ENCODE measurements at places on chromosomes 6 and 20.

DNA sequence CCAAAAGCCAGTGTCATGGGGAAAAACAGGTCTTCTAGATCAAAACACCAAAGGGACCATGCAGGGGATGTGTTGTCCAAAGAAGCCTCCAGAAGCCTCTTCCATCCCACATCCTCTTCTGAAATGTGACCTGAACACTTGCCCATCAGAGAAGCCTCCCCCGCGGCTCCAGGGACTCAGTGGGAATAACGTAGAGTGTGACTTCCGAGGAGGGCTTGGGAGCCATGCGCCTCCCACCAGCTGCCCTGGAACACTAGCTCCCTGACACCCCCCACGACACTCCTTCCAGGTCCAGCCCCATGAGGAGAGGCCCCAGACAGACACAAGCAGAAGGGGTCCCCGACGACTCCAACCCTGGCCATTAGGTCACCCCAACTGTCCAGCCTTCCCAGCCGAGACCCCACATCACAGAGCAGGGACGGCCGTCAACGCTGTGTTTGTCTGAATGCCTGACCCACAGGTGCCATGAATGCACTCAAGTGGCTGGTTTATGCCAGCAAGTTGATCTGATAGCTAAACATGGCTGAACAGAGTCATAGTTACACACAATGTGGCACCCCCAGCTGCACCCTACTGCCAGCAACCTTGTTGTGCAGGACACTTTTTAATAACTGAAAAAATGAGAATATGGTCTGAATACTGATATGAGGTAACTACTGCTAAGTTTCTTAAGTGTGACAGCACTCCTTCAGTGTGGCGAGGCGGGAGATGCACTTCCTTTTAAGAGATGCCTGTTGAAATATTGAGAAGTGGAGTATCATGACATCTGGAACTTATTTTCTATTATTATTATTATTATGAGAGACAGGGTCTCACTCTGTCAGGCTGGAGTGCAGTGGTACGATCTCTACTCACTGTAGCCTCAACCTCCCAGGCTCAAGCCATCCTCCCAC, 58.0 kb downstream of the GINS1 start:
- DNase-seq, result no peak

- DNase-seq, result no peak
These were observed 87.8 kb upstream of the TIAM2 start for GRCh38 chr6:154907291-154907690.

GRCh38 chr20:49187330-49187850, 744 bp downstream of the STAU1 start:
- DNase-seq, result peak; percentile 59

DNA sequence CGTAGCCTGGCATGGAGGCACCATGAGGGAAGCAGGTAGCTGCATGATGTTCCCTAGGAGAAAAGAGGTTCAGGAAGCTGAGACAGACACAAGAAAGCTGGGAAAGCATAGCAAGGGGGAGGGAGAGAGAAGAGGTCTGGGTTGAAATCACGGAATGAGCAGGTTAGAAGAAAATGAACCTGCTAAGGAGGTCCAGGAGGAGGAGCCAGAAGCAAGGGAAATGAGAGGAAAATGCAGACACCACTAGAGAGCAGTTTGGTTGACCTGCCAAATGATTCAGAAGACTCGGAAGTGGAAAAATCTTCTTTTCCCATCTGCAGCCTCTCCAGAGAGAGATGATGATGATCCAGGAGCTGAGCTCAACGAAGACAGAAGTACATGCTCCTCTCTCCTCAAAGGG, 70.9 kb downstream of the VIP start:
- no peak for DNase-seq

DNA sequence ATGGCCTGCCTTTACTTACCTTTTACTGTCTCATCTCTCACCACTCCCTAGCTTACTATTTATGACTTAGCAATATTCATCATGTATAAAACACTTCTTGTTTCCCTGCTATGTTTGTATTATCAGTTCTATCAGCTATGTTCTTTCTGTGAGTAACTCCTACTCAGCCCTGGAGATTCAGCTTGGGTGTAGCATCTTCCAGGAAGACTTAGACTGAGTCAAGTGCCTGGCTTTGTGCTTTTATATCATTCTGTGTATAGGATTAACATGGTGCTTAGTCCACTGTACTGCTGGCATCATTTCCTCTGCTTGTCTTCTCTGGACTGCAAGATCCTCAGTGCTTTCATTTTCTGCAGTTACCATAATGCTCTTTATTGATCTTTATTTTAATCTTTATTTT, 257.8 kb downstream of the BTBD3 start:
- no peak for DNase-seq

GRCh38 chr20:45796337-45797065, 4.7 kb downstream of the DNTTIP1 start:
- DNase-seq, result no peak

GRCh38 chr20:32437391-32438074, 79.4 kb downstream of the ASXL1 start:
- DNase-seq, result peak; percentile 34

DNA sequence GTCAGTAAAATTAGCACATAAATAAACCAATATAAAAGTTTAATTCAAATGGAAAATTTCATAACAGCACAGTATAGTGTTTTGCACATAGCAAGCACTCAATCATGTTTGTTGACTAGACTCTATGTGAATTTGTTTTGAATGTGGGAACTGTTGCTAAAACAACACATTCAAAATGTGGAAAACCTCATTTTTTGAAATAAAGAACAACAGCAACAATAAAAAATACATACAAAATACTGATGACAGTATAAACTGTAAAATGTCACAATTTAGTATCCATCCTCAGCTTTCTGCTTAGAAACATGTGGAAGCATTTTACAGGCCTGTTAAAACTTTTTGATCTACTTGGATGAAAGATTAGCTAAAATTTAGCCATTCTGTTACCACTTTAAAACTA, 47.4 kb downstream of the HDAC2 start:
- no peak for DNase-seq

GRCh38 chr20:19974630-19975435, 42.3 kb upstream of the NAA20 start:
- no peak for DNase-seq

DNA sequence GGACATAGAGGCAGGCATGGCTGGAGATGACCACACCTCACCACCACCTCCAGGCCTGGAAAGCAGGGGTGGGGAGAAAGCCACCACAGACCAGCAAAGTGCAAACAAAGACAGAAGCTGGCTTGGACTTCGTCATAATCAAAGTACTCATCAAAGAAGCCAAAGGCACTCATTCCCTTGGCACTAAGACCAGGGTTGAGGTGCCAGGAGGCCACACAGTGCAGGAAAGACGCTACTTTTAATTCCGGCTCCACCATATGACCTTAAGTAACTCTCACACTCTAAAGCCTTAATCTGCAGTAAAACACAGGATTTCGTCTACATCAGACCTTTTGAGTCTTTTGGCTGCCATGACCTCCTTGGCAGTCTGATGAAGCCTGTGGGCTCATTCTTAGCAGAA, 123.1 kb downstream of the HIVEP2 start:
- no peak for DNase-seq

DNA sequence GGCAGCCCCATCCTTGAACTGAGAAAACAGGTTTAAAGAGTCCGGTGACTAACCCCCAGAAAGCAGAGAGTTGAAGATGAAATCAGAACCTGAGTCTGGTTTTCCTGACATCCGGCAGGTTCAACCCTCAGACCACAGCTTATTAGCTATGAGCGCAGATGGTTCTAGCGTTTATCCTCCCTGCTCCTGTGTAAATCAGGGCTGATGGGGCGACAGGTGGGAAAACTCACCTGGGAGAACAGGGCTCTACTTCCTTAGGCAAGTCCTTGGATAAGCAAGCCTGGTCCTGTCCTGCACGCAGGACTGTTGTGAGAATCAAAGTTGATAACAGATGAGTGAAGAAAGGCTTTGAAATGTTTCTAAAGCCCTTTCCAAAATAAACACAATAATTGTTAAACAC, 31.4 kb downstream of the GHRH start:
- no peak for DNase-seq

DNA sequence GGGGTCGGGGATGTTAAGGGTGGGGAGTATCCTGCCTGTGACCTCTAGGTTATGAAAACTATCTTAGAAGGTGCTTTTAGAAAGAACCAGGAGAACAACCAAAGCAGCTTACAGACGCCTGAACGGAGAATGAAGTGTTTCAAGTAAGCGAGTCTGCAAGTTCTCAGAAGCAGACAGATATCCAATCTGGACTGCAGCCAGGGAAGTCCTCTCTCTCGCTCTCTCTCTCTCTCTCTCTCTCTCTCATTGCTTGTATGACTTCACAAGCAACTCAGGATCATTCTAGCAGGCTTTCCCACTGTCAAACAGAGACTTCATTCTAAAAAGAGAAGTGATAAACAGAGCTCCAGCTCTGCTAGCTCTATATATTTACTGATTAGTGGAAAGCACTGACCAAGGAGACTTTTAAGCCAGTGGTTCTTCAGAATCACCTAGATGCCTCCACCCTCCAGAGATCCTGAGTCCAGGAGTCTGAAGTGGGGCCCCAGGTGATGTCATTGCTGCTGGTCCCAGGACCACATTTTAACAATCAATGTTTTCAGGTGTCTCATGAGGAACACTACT, 6.0 kb downstream of the TCF21 start:
- no peak for DNase-seq

GRCh38 chr6:12355354-12355753, 65.2 kb downstream of the EDN1 start:
- no peak for DNase-seq

GRCh38 chr6:27743787-27744186, 168.4 kb downstream of the OR2B2 start:
- DNase-seq, result no peak

GRCh38 chr6:45386501-45386900, 8.8 kb upstream of the SUPT3H start:
- no peak for DNase-seq

DNA sequence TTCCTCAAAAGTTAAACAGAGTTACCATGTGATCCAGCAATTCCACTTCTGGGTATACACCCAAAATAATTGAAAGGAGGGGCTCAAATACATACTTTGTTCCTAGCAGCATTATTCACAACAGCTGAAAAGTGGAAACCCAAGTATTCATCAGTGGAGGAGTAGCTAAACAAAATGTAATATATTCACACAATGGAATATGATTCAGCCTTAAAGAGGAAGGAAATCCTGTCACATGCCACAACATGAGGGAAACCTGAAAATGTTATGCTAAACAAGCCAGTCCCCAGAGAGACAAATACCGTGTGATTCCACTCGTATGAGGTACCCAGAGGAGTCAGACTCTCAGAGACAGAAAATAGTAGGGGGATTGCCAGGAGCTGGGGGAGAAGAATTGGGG, 44.5 kb downstream of the PXDC1 start:
- no peak for DNase-seq

GRCh38 chr6:127514179-127514772, 4.9 kb downstream of the MTCL3 start:
- no peak for DNase-seq
